ENCODE measurements at places on chromosomes 6 and 20.
A peak's percentile ranks its signal among the peaks of the same experiment; 100 is the strongest.

DNA sequence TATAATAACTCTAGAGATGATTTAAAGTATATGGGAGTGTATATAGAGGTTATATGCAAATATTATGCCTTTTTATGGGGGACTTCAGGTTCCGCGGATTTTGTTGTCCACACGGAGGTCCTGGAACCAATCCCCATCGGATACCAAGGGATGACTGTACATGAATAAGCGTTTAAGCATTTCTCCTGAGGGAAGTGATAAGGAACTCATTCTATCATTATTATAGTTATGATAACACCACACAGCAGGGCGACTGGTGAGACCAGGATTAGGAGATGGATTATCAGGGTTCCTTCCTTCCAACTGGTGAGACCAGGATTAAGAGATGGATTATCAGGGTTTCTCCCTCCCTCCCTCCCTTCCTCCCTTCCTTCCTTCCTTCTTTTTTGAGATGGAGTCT, 6.6 kb downstream of the ECI2 start:
- DNase-seq = peak; percentile 59

DNA sequence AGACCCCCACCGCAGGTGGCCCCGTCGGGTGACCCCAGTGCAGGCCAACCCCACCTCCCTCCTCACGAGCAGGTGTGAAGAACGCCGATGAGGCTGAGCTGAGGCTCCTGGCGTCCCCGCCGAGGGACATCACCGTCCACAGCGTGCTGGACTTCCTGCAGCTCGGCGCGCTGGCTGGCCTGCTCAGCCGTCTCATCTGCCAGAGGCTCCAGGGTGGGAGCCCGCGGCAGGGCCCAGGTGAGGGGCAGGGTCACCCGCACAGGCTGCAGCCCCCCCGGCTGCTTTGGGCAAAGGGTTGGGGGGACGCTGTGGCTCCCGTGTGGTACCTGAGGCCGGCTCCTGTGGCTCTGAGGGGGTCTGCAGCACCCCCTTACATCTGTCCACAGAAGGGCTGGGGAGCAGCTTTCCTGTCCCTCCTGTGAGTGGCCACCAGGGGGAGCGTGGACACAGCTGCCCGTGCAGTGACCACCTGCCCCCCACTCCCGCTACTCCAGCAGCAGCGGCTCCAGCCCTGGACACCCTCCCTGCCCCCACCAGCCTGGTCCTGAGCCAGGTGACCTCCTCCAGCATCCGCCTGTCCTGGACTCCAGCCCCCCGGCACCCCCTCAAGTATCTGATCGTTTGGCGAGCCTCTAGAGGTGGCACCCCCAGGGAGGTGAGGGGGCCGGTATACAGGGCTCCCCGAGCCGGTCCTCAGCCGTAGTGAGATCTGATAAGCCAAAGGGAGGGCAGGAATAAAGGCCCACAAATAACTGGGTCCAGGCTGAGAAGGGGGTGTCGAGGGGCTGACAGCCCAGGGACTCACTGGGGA, 16.5 kb downstream of the COL20A1 start:
- DNase-seq = peak; percentile 39

DNA sequence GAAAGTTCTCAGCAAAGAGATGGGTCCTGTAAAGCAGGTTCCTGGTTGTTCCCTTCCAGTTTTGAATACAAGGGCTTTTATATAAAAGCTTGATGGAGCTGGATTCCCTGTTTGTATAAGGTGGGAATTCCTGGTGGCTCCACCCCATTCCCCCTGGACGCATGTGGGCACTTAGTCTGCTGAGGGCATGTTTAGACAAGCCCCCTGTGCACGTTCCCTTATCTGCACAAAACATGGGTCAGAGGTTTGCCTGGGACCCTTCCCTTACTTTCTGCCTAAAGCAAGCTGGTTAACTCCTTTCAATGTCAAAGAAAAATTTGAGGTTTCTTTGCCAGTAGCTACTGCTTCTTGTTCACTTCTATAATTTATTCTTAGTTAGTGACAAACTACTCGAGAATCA, 181.1 kb downstream of the BCKDHB start:
- no peak for DNase-seq

- no peak for DNase-seq
Measured at GRCh38 chr6:145289573-145289972, 445.7 kb downstream of the EPM2A start.

- peak; percentile 67 for DNase-seq
Measured at GRCh38 chr6:73854998-73855718, 159.2 kb downstream of the CD109 start.

DNA sequence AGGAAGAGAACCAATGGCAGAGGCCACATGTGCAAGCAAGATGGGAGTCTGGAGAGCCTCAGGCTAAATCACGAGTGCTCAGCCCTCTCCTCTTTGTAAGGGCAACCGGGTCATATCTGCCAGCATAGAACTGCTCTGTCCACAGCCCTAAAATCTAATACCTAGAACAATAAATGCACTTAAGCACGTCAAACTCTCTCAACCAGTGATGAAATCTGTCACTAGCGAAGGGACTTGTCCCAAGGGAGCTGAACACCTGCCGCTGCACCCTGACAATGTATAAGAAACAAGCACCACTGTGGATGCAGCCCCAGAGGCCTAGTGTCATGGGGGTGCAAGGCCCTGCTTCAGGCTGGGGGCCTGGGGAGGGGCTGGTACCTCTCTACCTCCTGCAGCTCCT, 82.5 kb downstream of the PRL start:
- no peak for DNase-seq

GRCh38 chr6:136920671-136921380, 1.3 kb upstream of the SLC35D3 start:
- DNase-seq = peak; percentile 10

- DNase-seq = no peak
Measured at GRCh38 chr20:23125159-23125558, 39.0 kb upstream of the CD93 start.

- no peak for DNase-seq
Measured at GRCh38 chr6:19921786-19922185, 84.6 kb downstream of the ID4 start.

GRCh38 chr6:130075879-130076460, 57.6 kb downstream of the L3MBTL3 start:
- DNase-seq = no peak

DNA sequence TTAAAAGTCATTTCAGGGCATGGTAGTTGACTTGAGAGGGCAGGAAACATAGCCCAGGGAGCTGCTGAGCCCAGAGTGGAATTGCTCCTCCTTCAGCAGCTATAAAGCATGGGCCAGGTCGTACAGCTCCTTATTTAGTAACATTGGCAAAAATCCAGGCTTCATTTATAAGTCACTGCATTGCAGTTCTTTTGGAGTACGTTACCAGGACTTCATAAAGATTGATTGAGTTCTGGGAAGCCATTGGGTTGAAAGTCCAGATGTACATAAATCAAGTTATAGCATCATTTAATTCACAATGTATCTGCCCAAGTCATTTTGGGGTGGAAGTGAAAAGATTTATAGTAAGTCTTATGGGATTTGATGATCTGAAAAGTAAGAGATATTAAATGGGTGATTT, 53.0 kb upstream of the ANKEF1 start:
- DNase-seq = no peak

DNA sequence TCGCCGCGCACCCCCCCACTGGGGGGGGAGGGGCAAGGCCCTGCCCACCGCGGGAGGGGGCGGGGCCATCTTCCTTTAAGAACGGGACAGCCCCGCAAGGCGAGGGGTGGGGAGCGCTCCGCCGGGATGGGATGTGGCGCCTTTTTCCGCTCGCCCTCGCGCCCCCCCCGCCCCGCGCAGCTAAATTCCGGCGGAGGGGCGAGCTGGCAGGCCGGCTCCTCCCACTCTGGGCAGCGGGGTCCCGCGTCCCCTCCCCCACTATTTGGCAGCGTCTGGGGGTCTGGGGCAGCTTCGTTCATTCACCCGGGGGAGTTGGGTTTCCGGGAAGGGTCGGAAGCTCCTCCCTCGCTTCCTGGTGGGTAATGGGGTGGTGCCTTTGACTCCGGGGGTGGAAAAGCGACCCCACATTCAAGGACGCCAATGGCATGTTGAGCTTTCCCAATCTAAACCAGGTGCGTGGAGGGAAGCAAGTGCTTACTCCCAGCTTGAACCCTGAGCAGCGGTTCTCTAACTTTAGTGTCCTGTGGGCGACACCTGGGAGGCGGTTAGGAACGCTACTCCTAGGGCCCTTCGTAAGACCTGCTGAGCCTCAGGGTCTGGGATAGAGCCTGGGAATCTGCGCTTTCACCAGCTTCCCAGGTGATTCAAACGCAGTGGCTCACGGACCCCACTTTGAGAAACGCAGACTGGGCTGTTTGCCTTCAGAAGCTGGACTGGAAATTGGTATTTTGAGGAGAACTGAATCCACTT, 927 bp downstream of the ASXL1 start:
- peak; percentile 78 for DNase-seq

- DNase-seq = peak; percentile 95
Measured at GRCh38 chr6:36666826-36667591, 11.5 kb upstream of the CDKN1A start.

GRCh38 chr6:50826037-50826761, 7.5 kb downstream of the TFAP2B start:
- no peak for DNase-seq

- DNase-seq = no peak
Measured at GRCh38 chr6:34513646-34514045, 42.5 kb downstream of the SPDEF start.

All from EL (cell line).